Stimulated activated CD8-positive, alpha-beta memory T cell treated with anti-CD3 and anti-CD28 coated beads, Interleukin-4, amount 100 ng/mL, for 1 hour (primary cell): ENCODE measurements at places on chromosomes 2 and 18.

- no peak for DNase-seq
These were observed 54.1 kb upstream of the ODC1 start for GRCh38 chr2:10501980-10502802.

- DNase-seq, result no peak
These were observed 110.7 kb downstream of the KLHL29 start for GRCh38 chr2:23495661-23496114.

DNA sequence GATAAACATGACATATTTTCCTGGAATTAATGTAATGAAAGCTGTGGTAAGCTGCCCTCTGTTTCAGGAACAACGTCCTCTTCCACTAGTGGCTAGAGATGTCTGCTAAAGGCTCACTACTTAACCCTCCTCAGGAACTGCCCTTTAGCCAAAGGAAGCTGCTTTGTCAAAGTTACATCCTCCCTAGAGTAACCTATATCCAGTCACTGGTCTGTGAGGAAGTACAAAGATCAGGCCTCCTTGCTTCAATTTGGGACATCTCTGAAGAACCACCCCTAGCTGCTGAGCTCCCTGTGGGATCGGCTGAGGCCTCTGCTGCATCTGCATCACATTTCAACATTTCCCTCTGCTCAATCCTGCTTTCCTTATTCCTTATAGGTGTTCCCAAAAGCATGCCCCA lies 107.8 kb downstream of the PRELID3A start:
- DNase-seq, result no peak

DNA sequence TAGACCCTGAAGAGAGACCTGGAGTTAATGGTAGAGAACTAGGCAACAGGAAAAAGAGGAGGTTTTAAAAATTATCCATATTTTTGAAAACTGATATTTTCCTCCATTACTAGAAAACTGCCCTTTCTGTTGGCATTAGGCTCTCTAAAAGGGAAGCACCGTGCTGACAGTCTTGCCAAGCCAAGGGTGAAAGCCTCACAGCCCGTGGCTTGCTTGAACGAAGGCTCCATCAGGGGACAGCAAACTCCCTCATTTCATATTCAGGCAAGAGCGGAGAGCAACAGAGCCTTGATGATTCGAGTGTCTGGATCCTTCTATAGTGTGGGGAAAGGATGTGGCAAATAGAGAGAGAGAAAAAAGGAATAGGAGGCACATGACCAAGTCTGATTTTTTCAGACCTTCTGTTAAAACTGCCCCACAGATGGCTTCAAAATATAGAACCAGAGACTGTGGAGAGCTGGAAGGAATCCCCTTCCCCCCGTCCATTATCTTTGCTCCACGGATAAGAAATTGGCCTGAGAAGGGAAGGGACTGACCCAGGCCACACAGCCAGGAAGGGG lies 67.0 kb downstream of the CACNB4 start:
- DNase-seq, result no peak
